ENCODE measurements at places on chromosomes 6 and 20. TPM values are rescaled to one million over a fixed set of nuclear protein-coding genes. Genes with fewer than 3 reads are reported as not detected.

Gene RAB44
- not detected for total RNA-seq

Gene AKAP12
- 0.08 TPM for total RNA-seq

Gene STMND1
- total RNA-seq = not detected

Gene TRIM31
- not detected for total RNA-seq

Gene ID4
- total RNA-seq = not detected

Gene ROS1
- not detected for total RNA-seq

Gene BMP6
- not detected for total RNA-seq

Gene HDGFL1
- not detected for total RNA-seq

Gene PRR18
- not detected for total RNA-seq

Gene BCAS1
- total RNA-seq = not detected

Gene DNAH8
- not detected for total RNA-seq

Gene MRPL2
- 58.7 TPM for total RNA-seq

Gene KCNG1
- total RNA-seq = not detected

Gene SAMHD1
- 318 TPM for total RNA-seq

Gene SIGLEC1
- not detected for total RNA-seq

Gene PRRC2A
- 279 TPM for total RNA-seq

Gene SLC32A1
- not detected for total RNA-seq

Gene OPN5
- total RNA-seq = not detected

Gene JAG1
- total RNA-seq = 0.16 TPM

Gene NR2E1
- not detected for total RNA-seq

Gene GNAS-AS1
- 1.3 TPM for total RNA-seq

Gene LTB
- 613 TPM for total RNA-seq

Gene VWA7
- total RNA-seq = 6.6 TPM

Gene OR2J3
- not detected for total RNA-seq

Gene PEDS1
- total RNA-seq = 30.2 TPM

Gene NOX3
- not detected for total RNA-seq

Gene AIF1
- total RNA-seq = 177 TPM

Gene SLC12A5
- 1.3 TPM for total RNA-seq

Gene RHAG
- total RNA-seq = not detected

Gene SLC17A2
- not detected for total RNA-seq

Gene ETV7
- 4.6 TPM for total RNA-seq

Gene CDH4
- 0.05 TPM for total RNA-seq

Gene RBL1
- total RNA-seq = 55.6 TPM

Gene ZNF165
- 0.97 TPM for total RNA-seq

Gene EDN3
- not detected for total RNA-seq

Gene MYL9
- total RNA-seq = 0.18 TPM

Gene ELOVL4
- 0.55 TPM for total RNA-seq

Gene SYNE1
- total RNA-seq = 57.0 TPM

Gene TSPO2
- not detected for total RNA-seq

Gene AURKA
- total RNA-seq = 92.7 TPM

Gene SPEF1
- 0.16 TPM for total RNA-seq

Gene TMC2
- total RNA-seq = not detected

Gene IRF4
- 95.2 TPM for total RNA-seq

Gene APCDD1L
- total RNA-seq = not detected

Gene XKR7
- not detected for total RNA-seq

Gene RIPPLY2
- not detected for total RNA-seq

Gene DLL1
- total RNA-seq = 10.7 TPM

Gene TRIM15
- total RNA-seq = not detected

Gene LY86
- 1.9 TPM for total RNA-seq

Gene CDKN1A
- 43.4 TPM for total RNA-seq

Gene FAM83C
- not detected for total RNA-seq

Gene MAP3K5
- total RNA-seq = 15.0 TPM

Gene COL9A3
- total RNA-seq = not detected

Gene EEF1A1
- total RNA-seq = 7,486 TPM

Gene C20orf202
- total RNA-seq = not detected

Gene TRIM40
- total RNA-seq = not detected

Gene OR2H1
- not detected for total RNA-seq

Gene HECA
- 34.4 TPM for total RNA-seq

Gene RAB23
- total RNA-seq = 3.1 TPM

All from activated CD8-positive, alpha-beta T cell treated with anti-CD3 and anti-CD28 coated beads, Interleukin-2, amount 10 ng/mL, durations not matched to agents 7 days and 5 days (primary cell).